ENCODE measurements at places on chromosomes 2 and 18.

GRCh38 chr2:101753720-101754490 lies 56.4 kb downstream of the MAP4K4 start:
- DNase-seq: no peak

- no peak for DNase-seq
Observed at GRCh38 chr2:138601458-138602165, 100.0 kb downstream of the SPOPL start.

- no peak for DNase-seq
Observed at GRCh38 chr2:241638940-241639339, 1.4 kb downstream of the ATG4B start.

DNA sequence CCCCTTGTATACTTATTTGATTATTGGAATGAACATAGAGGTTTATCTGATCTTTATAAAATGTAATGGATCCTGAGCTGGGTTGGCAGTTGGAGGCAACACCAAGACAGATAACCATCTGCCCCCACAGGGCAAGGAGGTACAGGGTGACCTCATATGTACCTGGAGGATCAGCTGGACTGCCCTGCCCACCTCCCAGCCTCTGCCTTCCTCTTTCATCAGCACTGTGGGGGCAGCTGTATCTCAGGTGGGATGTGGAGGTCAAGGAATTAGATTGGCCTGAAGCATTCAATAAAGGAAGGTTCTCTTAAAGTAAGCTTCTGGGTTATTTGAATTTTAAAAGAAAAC lies 92.6 kb downstream of the LYPD6 start:
- DNase-seq: no peak

- no peak for DNase-seq
Observed at GRCh38 chr2:223566396-223566795, 35.8 kb downstream of the SCG2 start.

DNA sequence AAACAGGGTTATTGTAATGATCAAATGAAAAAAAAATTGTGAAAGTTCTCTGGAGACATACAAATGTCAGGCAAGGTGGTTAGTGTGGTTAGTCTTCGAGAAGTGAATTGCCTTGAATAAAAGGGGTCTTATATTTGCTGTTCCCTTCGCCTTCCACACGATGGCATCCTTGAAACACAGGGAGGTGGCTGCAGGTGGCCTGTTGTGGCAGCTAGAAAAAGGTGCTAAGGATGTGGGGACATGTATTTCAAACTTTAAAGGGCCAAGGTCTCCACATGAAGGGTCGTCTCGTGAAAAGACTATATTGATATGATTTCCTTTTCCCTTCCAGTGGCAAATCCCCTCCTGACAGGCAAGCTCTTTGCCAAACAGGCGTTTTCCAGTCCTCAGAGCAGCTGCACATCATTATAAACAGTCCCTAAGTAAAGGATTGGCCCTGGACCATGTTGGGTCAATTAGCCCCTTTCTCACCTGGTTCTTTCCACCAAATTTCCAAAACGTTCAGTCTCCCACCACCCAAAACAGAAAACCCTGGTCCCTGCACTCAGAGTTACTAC lies 68.5 kb downstream of the COPS8 start:
- DNase-seq: no peak

DNA sequence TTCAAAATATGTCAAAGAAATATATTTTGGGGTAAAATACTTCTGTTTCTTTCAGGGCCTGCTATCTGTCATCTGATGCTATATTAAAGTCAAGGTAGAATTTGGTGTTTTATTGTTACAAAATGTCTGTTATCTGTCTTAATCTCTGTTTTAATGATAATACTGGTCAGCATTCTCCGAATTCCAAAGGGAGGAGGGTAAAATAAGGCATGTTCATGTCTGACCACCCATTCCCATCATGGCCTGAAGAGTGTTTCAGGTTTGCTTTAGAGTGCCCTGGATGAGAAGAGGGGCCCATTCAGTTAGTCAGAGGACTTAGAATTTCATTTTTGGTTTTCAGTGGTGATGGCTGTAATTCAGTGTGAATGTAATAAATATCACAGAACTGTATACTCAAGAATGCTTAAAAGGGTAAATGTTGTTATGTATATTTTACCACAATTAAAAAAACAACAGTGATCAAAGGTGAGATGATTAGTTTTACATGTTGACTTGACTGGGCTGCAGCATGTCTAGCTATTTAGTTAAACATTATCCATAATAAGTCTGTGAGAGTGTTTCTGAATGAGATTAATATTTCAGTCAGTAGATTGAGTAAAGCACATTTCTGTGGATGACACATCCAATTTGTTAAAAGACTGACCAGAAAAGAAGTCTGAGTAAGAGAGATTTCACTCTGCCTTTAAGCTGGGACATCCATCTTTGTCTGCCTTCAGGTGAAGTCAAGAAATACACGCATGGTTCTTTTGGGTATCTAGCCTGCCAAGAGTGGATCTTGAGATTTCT lies 467.9 kb upstream of the SYT4 start:
- DNase-seq: no peak

DNA sequence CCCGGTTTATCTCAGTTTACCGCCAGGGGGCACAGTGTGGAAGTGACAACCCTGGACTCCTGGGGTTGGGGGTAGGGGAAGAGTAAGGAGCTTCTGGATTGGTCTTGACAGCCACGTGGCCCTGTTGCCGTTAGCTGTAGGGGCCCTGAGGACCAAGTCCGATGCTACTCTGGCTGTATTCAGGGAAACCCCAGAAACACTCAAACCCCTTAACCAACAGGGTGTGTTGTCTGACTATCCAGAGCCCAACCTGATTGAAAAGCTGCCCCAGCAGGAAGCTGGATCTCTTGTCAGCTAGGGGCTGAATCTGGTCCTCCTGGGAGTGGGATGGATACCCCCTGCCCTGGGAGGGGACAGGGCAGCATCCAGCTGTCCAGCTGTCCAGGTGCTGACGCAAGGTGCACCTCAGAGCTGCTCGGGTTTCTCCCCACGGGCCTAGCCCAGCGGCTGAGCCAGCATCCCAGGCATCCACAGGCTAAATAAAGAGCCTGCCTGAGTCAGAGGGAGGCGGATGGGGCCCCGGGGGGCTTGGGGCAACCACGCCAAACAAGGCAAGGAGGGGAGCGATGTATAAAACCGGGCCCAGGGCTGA lies 3.1 kb upstream of the GMPPA start:
- peak; percentile 64 for DNase-seq

- DNase-seq: no peak
Observed at GRCh38 chr2:45951025-45951727, 299.7 kb downstream of the PRKCE start.

DNA sequence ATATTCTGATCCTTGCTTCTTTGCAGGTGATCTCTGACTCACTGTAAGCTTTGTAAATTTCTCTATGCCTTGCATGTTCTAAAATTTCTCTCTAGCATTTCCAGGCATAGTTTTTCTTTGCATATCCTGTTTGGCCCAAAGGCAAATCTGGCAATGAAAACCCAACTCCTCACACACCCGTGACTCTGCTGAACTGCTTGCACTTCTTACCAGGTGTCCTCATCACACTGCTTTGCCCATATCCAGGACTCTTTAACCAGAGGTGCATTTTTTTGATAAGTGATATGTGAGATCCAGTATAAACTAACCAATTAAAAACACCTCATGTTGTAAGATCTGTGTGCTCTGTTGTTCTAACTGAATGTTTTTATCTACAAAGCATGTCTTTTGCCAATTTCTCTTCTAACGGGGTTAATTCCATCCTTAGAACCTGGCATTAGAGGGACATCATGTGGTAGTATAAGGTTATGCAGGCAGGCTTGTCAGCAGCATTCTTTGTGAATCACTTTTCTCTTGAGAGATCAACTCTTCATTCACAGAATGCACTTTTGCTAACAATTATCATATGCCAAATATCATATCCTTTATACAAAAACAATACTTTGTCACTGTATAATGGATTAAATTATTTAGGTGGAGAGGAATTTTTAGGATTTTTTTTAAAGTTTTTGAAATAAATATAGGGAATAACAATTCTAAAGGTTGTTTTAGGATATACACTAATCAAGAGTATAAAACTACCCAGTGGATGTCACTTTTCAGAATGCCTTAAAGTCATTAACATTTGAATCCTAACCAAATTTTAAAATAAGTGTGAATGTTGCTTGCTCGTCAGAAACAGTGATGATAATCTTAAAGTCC lies 20.8 kb upstream of the TMX3 start:
- DNase-seq: peak; percentile 47

- no peak for DNase-seq
Observed at GRCh38 chr2:81901017-81901416, 1596.5 kb upstream of the LRRTM1 start.

GRCh38 chr18:23553887-23554286 lies 32.4 kb downstream of the NPC1 start:
- no peak for DNase-seq

DNA sequence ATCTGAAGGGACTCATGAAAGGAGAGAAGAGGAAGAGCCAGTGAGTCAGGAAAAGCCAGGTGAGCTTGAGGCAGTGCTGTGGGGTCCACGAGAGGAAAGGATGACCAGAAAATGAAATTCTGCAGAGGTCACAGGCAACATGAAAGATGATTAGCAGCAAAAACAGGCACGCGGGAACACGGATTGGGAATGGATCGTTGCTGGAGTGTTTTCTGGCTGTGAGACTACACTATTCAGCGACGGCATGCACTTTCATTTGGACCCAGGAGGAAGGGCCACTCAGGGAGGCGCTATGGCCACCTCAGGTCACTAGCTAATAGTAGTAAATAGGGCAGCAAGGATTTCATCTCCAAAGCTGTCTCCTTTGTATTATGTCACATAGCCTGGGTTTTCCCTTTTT lies 44.8 kb downstream of the ZNF532 start:
- DNase-seq: no peak

DNA sequence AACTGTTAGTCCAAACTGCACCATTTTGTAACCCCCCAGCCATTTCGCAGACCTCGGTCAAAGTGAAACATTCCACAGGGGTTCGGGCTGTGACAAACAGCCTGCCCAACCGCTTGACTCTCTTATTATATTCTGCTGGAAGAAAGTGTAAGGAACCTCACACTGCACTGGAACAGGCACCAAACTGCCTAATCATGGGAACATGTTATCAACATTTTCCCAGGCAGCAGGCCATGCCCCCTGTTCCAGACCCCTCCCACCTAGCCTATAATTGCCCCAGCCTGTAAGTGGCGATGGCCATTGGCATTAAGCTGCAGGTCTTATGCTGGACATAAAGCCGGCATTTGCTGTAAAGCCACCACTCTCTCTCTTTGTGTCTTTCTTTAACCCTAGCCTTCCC lies 16.9 kb downstream of the LYG2 start:
- no peak for DNase-seq

DNA sequence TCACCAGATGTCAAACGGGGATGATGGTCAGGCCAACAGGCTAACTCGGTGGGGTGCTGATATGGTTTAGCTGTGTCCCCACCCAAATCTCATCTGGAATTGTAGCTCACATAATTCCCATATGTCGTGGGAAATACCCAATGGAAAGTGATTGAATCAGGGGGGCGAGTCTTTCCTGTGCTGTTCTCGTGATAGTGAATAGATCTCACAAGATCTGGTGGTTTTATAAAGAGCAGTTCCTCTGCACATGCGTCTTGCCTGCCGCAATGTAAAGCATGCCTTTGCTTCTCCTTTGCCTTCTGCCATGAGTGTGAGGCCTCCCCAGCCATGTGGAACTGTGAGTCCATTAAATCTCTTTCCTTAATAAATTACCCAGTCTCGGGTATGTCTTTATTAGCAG lies 74.4 kb upstream of the YWHAQ start:
- DNase-seq: no peak

- no peak for DNase-seq
Observed at GRCh38 chr2:147663962-147664361, 180.9 kb upstream of the ACVR2A start.

GRCh38 chr2:9594366-9595054 lies 36.3 kb downstream of the YWHAQ start:
- DNase-seq: peak; percentile 26

GRCh38 chr2:127388423-127389164 lies 819 bp upstream of the MAP3K2 start:
- no peak for DNase-seq

Measured in fibroblast of skin of left quadriceps (primary cell).